Epithelial cell of esophagus (primary cell): ENCODE measurements at places on chromosomes 11 and 22.

GRCh38 chr22:48943567-48944432 is 883.9 kb downstream of the BRD1 start:
- DNase-seq = no peak

- no peak for DNase-seq
Measured at GRCh38 chr22:39255449-39256185, 10.8 kb upstream of the PDGFB start.

- DNase-seq = no peak
Measured at GRCh38 chr22:46326066-46326680, 9.3 kb upstream of the TRMU start.

- no peak for DNase-seq
Measured at GRCh38 chr22:44159811-44160210, 20.9 kb upstream of the PARVG start.

GRCh38 chr11:46733234-46733633 is 14.2 kb downstream of the F2 start:
- DNase-seq = no peak

- peak; percentile 37 for DNase-seq
Measured at GRCh38 chr22:39244496-39245129, at the start of gene PDGFB. TSS of gene PDGFB (minus strand) at chr22:39244982. CDS start at chr22:39243963, 1,019 bp downstream.

DNA sequence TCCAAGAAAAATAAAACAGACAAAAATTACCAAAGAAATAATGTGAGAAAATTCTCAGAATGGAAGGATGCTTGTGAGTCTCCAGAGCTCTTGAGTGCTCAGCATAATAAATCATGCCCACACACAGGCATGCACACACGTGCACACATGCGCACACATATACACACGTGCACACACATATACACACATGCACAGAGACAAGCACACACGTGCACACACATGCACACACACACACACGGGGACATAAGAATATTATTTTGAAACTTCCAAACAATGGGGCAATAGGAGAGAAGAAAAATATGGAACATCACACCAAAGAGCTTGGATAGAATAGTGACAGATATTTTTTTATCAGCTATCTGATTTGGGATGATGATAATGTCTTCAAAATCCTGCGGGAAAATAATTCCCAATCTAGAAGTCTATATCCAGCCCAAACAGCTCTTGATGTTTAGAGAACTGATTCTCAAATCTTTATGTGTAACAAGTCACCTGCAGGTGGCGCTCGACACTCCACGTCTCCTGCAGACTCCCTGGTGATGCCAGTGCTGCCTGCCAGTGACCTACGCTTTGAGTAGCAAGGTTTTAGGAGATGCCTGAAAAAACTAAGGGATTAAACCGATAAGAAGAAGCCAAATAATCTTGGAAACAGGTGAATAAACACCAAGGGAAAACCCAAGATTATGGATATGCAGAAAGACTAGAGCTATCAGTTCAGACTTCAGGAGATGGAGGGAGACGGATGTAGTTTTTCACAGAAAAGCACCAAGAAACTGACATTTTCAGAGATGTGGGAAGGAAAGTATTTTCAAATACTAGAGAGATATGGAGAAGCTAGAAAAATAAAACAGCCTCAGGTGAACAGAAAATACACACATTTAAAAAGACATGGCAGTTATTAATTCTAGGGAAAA is 743.6 kb downstream of the ETS1 start:
- peak; percentile 77 for DNase-seq

GRCh38 chr11:125176866-125177265 is 12.3 kb downstream of the PKNOX2 start:
- no peak for DNase-seq

GRCh38 chr22:49155039-49155769 is 672.5 kb downstream of the BRD1 start:
- no peak for DNase-seq

- no peak for DNase-seq
Measured at GRCh38 chr22:28918550-28919271, 35.3 kb downstream of the ZNRF3 start.

- DNase-seq = peak; percentile 42
Measured at GRCh38 chr11:76835928-76836612, 24.6 kb upstream of the ACER3 start.

- no peak for DNase-seq
Measured at GRCh38 chr22:41833369-41834004, 582 bp downstream of the SREBF2 start.

DNA sequence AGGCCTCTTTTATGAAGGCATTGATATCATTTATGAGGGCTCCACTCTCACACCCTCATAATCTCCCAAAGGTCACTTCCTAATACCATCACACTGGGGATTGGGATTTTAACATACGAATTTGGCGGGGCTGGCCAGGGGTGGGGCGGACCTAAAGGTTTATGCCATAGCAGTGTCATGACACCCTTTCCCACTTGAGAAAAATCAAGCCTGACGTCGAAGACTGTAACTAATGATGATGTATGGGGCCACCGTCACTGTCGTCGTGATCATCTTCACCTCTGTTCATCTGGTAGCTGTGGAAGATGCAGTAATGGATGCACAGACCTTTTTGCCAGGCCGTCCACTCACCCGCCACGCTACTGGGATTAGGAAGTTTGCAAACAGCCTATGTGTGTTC is 912.1 kb downstream of the TBC1D22A start:
- DNase-seq = no peak

GRCh38 chr11:3109921-3110706 is 52.9 kb upstream of the CARS1 start:
- peak; percentile 45 for DNase-seq

GRCh38 chr11:35579557-35580396 is 38.5 kb upstream of the FJX1 start:
- peak; percentile 89 for DNase-seq
